ENCODE measurements at places on chromosomes 3 and 15. TPM values are rescaled to one million over a fixed set of nuclear protein-coding genes. Genes with fewer than 3 reads are reported as not detected.

KLHL40 gene
- not detected for total RNA-seq

GRCh38 chr15:78638658-78639314 lies 2.2 kb downstream of the CHRNB4 start:
- H3K4me1 ChIP-seq = peaks cover 12% of the 10 kb centered on the region
- no peaks in the 10 kb centered on the region for H3K27me3 ChIP-seq
- no peak overlapping the region for H3K4me3 ChIP-seq
- peak; percentile 52 for DNase-seq
- no peak overlapping the region for H3K27ac ChIP-seq

DNA sequence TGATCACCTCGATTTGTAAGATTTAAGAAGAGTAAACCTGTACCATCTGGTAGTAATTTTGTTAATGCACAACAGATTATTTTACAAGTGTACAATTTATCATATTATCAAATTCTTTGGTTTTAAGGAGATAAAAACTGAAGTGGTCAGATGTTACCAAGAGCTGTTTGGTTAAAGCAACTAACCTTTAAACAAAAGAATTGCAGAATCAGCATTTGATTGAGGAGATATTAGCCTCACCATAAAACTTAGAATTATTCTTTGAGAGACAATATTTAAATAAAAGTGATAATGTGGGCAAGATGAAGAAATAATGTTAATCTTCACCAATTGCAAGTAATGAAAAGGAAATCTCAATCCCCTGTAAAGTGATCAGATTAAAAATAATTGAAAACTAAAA lies 1034.9 kb downstream of the ROBO1 start:
- DNase-seq = no peak
- no peaks in the 10 kb centered on the region for H3K4me1 ChIP-seq
- no peak overlapping the region for H3K4me3 ChIP-seq
- H3K36me3 ChIP-seq = no peaks in the 10 kb centered on the region
- no peak overlapping the region for H3K27ac ChIP-seq
- H3K27me3 ChIP-seq = no peaks in the 10 kb centered on the region

DNA sequence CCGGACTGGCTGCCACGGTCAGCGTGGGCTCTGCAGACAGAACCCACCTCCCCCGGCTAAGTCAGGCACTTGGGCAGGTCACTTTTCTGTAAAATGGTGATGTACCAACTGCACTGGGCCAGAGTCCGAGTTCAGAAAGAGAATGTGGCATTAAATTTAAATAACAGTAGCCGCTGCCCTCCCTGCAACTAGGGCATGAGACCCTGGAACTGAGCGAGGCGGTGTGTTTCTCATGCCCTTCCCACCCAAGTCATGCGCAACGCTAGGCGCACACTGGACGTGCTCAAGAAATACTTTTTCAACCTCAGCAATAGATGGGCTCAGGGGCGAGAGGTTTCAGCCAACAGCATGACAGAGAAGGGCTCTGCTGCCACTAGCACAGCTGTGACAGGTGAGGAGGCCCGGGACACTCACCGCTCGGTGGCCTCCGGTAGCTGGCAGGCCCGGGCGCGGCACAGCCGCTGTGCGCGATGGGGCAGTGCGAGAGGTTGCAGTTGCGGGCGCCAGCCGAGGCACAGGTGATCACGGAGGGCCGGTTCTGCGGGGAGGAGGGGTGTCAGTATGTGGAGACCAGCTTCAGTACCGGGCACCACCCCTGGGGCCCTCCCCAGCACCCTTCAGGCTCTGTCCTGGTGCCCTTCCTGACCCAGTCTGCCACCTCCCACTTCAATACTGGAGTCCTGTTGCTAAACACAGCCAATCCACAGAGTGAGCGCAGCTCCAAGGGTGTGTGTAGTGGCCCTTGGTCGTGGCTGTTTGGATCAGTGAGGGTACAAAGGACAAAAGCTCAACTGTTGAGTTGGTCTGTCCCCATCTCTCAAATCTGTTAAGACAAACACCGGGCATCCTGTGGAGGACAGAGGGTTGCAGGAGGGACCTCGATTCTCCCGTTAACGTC lies 84.5 kb downstream of the VGLL4 start:
- H3K4me3 ChIP-seq = no peak overlapping the region
- H3K4me1 ChIP-seq = no peaks in the 10 kb centered on the region
- no peak overlapping the region for H3K27ac ChIP-seq
- H3K36me3 ChIP-seq = peaks cover 61% of the 10 kb centered on the region

REC114 gene
- not detected for total RNA-seq

- no peaks in the 10 kb centered on the region for H3K27me3 ChIP-seq
- H3K27ac ChIP-seq = peak within 1 kb of the TSS; percentile 47
- DNase-seq = peak; percentile 81
- peaks cover 10% of the 10 kb centered on the region for H3K36me3 ChIP-seq
- peaks cover 11% of the 10 kb centered on the region for H3K4me1 ChIP-seq
Observed at GRCh38 chr3:69013253-69014021, at the start of gene EOGT. Gene EOGT, minus strand, starts transcription at chr3:69013684. Its CDS starts 3,838 bp downstream, at chr3:69009846.

GRCh38 chr15:85986741-85987140 lies 92.9 kb upstream of the AGBL1 start:
- no peak overlapping the region for H3K4me3 ChIP-seq
- no peaks in the 10 kb centered on the region for H3K4me1 ChIP-seq
- no peaks in the 10 kb centered on the region for H3K36me3 ChIP-seq
- H3K27me3 ChIP-seq = no peaks in the 10 kb centered on the region
- no peak for DNase-seq

GRCh38 chr3:13016083-13016720 lies 57.0 kb downstream of the IQSEC1 start:
- DNase-seq = peak; percentile 90
- peak overlapping the region; percentile 45 for H3K4me3 ChIP-seq
- H3K4me1 ChIP-seq = peaks cover 94% of the 10 kb centered on the region

DNA sequence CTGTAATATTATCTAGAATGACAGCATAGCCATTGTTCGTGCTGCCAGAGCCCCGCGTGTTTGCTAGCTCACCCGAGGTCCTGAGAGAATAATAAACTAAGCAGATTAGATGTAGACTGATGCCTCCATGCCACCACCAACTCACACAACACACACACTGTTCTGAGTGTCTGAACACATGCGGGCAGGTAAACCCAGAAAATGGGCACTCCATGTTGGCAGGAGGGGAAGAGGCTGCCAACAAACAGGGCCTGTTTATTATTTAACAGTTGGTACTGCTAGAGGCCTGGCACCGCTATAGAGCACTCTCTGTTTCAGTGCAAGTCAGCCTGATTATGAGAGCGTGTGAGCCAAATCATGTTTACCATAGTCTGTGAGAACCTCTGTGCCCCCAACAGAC lies 299.0 kb downstream of the ZBTB20 start:
- no peaks in the 10 kb centered on the region for H3K36me3 ChIP-seq
- H3K27me3 ChIP-seq = no peaks in the 10 kb centered on the region
- no peak for DNase-seq
- H3K4me3 ChIP-seq = no peak overlapping the region
- no peaks in the 10 kb centered on the region for H3K4me1 ChIP-seq

GRCh38 chr3:38149708-38150107 lies 11.2 kb downstream of the MYD88 start:
- H3K4me1 ChIP-seq = peaks cover 19% of the 10 kb centered on the region
- no peak overlapping the region for H3K4me3 ChIP-seq
- H3K36me3 ChIP-seq = no peaks in the 10 kb centered on the region
- DNase-seq = peak; percentile 43
- H3K27ac ChIP-seq = peak overlapping the region; percentile 77

- no peak overlapping the region for H3K4me3 ChIP-seq
- no peaks in the 10 kb centered on the region for H3K27me3 ChIP-seq
- DNase-seq = no peak
- H3K36me3 ChIP-seq = no peaks in the 10 kb centered on the region
Observed at GRCh38 chr3:151362751-151363174, 21.8 kb downstream of the P2RY12 start.

DNA sequence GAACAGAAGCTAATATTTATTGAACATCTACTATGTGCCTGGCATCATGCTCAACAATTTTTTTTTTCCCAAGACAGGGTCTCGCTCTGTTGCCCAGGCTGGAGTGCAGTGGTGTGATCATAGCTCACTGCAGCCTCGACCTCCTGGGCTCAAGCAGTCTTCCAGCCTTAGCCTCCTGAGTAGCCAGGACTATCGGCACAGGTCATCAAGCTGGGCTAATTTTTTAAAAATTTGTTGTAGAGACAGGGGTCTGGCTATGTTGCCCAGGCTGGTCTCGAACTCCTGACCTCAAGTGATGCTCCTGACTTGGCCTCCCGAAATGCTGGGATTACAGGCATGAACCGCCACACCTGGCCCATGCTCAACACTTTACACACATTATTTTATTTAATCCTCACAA lies 35.7 kb upstream of the CILP start:
- no peak for DNase-seq
- H3K36me3 ChIP-seq = peaks cover 4% of the 10 kb centered on the region
- H3K27me3 ChIP-seq = no peaks in the 10 kb centered on the region
- H3K4me3 ChIP-seq = no peak overlapping the region
- no peaks in the 10 kb centered on the region for H3K4me1 ChIP-seq

GRCh38 chr15:92749216-92749615 lies 93.6 kb upstream of the FAM174B start:
- H3K4me1 ChIP-seq = no peaks in the 10 kb centered on the region
- H3K4me3 ChIP-seq = no peak overlapping the region
- no peaks in the 10 kb centered on the region for H3K27me3 ChIP-seq
- H3K27ac ChIP-seq = no peak overlapping the region

B3GALNT1 gene
- 9.8 TPM for total RNA-seq

RFC4 gene
- total RNA-seq = 17.8 TPM

COL6A5 gene
- not detected for total RNA-seq

- H3K27ac ChIP-seq = no peak overlapping the region
- no peak for DNase-seq
- no peaks in the 10 kb centered on the region for H3K27me3 ChIP-seq
- no peaks in the 10 kb centered on the region for H3K36me3 ChIP-seq
Observed at GRCh38 chr3:23663661-23664186, 142.0 kb upstream of the UBE2E1 start.
